Stimulated activated CD8-positive, alpha-beta memory T cell treated with anti-CD3 and anti-CD28 coated beads, Interleukin-4, amount 100 ng/mL, for 1 hour (primary cell): ENCODE measurements at places on chromosomes 5 and 9.

DNA sequence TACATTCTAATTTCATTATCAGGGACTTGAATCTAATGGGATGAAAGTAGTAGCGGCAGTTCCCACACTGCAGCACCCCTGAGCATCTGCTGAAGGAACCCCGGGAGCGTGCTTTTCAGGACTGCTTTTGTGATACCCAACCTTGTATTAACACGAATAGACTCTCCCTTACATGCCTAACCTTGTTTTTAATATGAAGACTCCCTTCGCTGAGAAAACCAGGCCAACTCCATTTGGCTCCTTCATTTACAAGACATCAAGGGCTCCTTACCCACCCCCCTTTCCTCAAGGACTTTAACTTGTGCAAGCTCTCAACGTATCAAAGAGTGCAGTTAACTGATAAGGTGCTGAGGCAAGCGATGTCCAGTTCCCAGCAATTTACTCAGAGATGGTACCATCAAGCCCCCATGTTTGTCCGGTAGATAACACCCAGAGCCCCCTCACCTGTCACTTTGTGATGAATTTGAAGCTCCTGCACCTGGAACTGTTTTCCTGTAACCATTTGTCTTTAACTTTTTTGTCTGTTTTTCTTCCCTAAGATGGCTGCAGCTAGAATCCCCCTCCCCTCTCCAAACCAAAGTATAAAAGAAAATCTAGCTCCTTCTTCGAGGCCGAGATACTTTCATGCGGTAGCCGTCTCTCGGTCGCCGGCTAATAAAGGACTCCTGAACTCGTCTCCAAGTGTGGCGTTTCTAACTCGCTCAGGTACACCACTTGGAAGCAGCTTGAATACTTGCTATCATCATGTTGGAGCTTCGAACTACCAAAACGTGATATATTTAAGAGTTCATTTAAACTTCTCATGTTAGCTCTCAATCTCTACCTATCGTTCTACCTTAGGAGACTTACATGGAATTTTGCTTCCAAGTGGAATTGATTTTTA lies 10.7 kb downstream of the HNRNPH1 start:
- DNase-seq, result no peak

DNA sequence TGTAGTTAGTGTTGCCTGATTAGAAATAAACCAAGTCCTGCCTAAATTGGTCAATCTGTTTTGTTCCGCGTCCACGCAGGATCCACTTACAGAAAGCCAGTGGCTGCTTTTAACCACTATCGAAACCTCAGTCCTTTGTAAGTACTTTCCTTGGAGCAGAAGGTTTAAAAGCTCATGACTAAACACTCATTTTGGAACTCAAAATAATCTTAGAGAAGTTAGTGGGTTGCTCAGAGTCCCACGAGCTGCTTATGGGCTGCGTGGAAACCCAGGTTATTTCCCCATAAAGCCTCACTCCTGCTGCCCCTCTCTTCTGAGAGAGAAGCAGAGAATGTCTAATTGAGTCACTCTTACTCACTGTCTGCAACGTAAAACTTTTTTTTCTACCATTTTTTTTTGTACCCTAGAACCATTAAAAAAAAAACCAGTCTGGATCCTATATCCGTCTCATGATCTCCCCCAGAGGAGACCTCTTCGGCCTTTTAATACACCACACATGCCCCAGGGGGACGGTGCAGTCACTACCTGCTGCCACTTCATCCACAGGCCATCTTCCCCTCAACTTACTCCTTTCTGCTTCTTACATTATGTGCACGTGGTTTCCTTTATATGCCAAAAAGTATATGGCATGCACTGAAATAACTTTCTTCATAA lies 7.6 kb downstream of the BASP1 start:
- no peak for DNase-seq

DNA sequence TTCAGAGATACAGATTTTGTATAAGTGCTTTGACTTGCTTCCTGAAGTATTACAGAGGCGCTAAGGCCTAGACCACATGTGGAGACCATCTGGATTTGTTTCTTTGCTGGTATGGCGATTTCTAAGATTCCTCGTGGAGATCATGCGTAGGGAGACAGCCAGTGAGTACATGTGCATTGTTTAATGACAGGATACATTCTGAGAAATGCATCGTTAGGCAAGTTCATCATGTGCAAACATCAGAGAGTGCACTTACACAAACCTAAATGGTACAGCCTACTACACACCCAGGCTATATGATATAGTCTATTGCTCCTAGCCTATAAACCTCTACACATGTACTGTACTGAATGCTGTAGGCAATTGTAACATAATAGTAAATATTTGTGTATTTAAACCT lies 16.5 kb upstream of the CEP120 start:
- DNase-seq, result no peak

DNA sequence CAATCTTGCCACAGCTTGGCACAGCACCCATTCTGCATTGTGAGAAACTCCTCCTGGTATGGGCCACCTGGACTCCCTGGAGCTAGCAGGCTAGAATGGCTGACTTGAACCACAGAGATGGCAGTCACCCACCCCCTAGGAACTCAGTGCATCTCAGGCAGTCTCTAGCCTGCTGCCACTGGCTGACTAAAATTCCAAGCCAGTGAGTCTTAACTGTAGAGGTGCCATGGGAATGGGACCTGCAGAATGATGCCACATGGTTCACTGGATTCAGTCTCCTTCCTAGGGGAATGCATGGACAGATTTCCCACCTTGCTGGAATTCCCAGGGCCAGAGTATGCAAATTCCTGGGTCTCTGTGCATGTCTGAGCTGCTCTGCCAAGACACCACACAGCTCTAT lies 382.9 kb downstream of the MAN2A1 start:
- no peak for DNase-seq

- no peak for DNase-seq
Measured at GRCh38 chr5:60522292-60522905, 177.6 kb downstream of the DEPDC1B start.

DNA sequence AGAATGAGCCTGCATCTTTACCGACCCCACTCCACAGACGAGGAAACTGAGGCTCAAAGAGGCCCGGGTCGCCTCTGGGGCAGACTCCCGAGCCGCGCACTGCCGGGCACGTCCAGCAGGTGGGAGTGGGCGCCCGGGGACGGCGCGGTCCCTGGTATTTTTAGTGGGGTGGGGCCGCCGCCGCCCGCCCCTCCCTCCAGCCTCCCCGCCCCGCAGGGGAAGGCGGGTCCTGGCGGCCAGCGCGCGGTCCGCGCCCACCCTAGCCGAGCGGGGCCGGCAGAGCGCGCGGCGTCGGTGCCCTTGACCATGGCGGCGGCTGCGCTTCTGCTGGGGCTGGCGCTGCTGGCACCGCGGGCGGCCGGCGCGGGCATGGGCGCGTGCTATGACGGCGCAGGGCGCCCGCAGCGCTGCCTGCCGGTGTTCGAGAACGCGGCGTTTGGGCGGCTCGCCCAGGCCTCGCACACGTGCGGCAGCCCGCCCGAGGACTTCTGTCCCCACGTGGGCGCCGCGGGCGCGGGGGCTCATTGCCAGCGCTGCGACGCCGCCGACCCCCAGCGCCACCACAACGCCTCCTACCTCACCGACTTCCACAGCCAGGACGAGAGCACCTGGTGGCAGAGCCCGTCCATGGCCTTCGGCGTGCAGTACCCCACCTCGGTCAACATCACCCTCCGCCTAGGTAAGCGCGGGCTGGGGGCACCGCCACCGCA lies at the start of gene LAMC3:
TSS of gene LAMC3 (plus strand) at position 266 of the 710 bp plus-strand sequence. CDS start at position 307, 41 bp downstream.
- DNase-seq, result no peak

DNA sequence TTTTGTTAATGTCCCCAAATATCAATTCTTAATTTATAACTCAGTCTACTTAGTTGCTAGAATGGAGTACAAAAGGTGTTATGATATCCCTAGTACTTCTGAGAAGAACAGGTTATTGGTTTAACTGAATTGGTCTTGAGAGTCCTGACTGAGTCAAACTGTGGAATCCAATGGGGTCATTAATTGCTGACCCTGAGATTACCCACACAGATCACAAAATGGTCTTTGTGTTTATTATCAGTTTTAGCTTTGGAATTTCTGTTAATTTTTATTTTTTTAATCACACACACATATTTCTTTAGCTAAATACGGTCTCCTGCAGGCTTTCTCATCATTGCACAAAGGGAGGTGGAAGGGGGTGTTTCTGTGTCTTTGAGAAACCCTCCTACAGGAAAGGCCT lies 301.6 kb downstream of the EBF1 start:
- DNase-seq, result no peak

DNA sequence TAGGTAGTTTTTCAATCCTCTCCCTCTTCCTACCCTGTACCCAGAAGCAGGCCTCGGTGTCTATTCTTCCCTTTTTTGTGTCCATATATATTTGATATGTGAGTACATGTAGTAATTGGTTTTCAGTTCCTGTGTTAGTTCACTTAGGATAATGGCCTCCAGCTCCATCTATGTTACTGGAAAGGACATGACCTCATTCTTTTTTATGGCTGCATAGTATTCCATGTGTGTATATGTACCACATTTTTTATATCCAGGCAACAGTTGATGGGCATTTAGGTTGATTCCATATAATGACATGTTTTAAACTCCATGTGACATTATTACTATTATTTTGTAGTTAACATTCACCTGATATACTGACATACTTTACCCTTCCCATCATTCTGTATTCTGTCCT lies 49.1 kb downstream of the CAVIN4 start:
- no peak for DNase-seq
